H7 (cell line): ENCODE measurements at places on chromosomes 12 and 14. TPM values are rescaled to one million over a fixed set of nuclear protein-coding genes. Genes with fewer than 3 reads are reported as not detected.

The C12orf60 gene
- total RNA-seq: 1.7 and 3.0 TPM in 2 replicates

The ACVRL1 gene
- 0.07 and 0.33 TPM in 2 replicates for total RNA-seq

The OR4E2 gene
- total RNA-seq: not detected in 2 replicates

GRCh38 chr12:91413581-91414546 lies 231.2 kb upstream of the DCN start:
- no peak for DNase-seq

DNA sequence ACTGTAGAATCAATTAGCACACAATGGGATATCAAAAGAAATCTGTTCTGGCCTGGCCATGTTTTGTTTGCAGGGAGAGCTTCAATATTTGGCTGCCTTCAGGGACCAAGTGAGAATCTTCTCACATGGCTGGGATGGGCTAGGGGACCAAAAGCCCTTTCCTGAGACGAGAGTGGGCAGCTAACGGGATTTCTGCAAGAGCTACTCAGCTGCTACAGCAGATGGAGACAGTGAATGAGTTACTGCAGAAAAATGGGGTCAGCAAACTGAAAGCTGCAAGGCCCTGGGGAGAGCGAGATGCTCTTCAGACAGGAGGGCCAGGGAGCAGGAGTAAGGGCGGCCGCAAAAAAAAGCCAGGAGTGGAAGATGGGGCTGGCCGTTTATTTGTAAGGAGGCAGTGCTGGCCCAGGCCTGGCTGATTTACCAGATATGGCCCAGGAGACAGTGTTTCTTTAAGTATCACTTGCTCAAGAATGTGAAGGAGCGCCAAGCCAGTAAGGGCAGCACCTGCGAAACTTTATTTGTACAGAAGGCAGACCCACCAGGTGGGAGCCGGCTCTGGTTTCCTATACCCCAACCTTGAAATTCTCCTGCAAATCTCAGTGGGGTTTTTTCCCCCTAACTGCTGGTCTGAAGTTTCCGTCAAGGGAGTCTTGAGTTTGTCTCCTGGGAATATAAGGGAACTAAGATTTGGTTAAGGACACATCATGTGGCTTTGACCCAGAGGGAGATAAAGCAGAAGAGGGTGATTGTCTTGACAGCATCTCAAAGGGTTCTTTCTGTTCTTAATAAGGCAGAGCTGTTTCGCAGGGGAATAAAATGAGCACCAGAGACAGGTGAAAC lies 57.8 kb downstream of the SSH1 start:
- DNase-seq: no peak

- DNase-seq: no peak
Observed at GRCh38 chr14:30507209-30507608, 51.7 kb upstream of the G2E3 start.

- no peak for DNase-seq
Observed at GRCh38 chr12:21818627-21819026, 44.1 kb upstream of the KCNJ8 start.
